ENCODE measurements at places on chromosomes 4 and X.

- no peak for DNase-seq
These were observed 595.1 kb downstream of the STPG2 start for GRCh38 chr4:97548186-97548585.

- DNase-seq = no peak
These were observed 4.7 kb downstream of the SLC25A6 start for GRCh38 chrX:1387141-1387776.

- no peak for DNase-seq
These were observed 73.5 kb upstream of the SRD5A3 start for GRCh38 chr4:55272589-55272988.

DNA sequence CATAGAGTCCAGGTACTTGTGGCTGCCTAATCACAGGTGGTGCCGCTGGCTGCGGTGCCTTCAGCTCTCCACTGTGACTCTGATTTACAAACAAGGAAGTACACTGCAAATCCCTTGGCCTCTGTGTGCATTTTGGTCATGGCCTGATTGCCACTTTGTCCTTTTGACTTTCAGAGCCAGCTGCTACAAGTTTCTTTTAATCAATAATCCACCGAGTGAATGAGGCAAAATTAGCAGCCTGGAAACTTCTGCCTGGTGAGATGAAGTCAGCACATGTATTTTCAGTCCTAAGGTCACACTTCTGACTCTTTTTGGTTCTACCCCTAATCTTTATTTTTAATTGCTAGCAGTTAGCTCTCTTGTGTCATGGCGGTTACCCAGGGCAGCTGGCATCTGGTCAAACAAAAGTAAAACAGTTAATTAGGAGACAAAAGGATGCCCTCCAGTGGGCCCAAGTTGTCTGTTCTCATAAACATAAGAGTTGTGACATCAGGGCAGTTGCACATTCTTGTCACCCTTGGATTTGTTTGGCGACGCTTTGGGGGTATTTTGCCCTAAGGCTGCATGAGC lies 62.3 kb upstream of the LNX1 start:
- no peak for DNase-seq

DNA sequence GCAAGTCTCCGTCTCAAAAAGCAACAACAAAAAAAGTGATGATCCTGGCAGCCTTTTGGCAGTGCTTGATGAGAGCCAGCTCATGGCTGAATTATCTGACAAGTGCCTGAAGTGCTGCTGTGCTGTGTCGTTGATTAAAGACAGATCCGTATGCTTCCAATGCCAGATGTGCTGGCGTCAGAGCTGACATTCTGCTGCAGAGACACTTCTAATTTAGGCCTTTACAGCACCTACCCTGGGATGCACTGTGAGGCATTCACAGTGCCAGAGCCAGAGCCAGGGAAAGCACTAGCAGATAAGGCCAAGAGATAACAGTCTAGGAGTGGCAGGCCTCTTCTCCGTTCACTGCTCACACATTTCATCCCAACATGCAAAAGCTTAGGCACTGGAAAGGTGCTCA lies 995.5 kb downstream of the RAB28 start:
- DNase-seq = peak; percentile 3

DNA sequence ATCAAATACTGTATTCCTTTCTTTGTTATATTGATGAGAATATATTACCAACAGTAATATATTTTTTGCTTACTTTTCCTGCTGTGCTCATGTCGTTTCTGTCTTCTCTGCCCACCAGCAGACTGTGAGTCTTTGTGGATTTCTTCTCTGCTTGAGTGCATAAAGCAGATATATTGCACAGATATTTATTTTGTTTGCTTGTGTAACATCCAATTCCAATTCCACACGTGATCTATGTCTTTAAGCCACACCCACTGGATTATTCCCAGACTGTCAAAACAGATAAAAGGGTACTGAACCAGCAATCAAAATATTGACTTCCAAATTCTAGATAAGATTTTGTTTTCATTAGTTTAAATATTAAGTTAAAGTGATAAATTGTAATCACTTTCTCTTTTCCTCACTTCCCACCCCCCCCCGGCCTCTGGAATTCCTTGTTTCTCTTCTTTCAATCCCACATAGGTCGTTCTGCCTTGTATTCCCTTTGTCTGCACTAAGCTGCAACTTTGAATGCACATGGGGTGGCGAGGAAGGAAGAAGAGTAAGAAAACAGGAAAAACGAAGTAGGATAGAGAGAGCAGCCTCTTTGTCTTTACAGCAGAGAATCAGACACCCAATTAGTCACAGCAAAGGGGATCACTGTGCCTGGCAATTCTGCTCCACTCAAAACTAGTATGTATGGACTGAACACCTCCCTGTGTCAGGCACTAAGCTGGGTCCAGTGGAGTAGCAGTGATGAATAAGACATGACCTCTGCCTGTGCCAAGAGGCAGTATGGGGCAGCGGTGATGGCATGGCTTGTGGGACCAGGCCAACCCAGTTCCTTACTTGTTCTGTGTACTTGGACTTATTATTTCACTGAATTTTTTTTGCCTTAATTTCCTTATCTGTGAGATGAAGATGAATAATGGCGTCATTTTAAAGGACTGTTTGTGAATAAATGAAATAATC lies at the start of gene ADH1B:
Gene ADH1B, minus strand, starts transcription at position 161 of the 951 bp plus-strand sequence. Its CDS starts 70 bp downstream, at position 91.
- no peak for DNase-seq

DNA sequence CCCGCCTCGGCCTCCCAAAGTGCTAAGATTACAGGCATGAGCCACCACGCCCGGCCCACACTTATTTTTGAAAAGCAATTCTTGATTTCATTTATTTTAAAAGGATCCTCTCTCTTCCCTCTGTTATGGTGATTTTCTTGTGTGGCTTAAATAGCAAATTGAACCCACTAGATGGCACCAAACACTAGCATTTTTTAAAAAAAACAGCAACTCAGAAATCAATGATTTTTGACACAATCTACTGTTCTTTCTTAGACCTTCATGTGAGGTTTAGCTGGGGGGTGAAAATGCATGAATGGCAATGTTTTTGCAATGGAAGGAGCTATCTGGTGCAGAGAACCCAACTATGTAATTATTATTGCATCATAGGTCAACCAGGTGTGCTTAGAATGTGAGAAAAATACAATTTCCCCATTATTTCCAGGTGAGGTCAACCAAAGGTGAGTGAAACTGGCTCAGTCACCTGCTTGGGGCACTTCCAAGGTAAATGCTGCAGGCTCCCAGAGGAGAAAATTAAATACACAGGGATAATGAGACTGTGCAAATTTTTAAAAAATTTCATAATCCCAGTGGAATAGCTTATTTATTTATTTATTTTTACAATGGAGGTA lies 226.7 kb upstream of the PRKX start:
- no peak for DNase-seq

DNA sequence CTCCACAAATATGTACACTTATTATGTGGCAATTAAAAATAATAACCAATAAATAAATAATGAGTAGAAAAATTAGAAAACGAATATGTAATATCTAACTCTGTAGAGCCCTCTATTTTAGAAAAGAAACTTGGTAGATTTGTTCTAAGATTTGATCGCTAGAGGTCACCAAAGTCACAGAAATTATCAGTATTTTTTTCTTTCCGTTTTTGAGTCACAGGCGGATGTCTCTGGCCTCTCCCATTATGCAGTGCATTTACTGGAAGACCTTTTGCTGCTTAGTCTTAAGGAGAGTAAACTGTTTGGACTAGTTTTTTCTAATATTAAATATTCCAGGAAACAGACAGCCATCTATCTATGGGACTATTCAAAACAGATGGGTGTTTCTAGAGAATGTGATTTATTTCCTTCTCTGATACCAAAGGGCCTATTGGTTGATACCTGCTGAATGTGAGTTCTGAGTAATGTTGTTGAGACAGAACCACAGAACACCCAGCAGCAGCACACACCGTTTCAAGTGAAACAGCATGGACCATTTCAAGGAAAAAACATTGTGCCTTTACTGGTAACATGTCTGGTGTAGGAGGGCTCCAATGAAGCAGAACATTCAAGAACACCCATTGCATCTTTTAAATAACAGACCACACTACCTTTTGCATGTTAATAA lies 34.0 kb upstream of the GYPA start:
- DNase-seq = no peak

DNA sequence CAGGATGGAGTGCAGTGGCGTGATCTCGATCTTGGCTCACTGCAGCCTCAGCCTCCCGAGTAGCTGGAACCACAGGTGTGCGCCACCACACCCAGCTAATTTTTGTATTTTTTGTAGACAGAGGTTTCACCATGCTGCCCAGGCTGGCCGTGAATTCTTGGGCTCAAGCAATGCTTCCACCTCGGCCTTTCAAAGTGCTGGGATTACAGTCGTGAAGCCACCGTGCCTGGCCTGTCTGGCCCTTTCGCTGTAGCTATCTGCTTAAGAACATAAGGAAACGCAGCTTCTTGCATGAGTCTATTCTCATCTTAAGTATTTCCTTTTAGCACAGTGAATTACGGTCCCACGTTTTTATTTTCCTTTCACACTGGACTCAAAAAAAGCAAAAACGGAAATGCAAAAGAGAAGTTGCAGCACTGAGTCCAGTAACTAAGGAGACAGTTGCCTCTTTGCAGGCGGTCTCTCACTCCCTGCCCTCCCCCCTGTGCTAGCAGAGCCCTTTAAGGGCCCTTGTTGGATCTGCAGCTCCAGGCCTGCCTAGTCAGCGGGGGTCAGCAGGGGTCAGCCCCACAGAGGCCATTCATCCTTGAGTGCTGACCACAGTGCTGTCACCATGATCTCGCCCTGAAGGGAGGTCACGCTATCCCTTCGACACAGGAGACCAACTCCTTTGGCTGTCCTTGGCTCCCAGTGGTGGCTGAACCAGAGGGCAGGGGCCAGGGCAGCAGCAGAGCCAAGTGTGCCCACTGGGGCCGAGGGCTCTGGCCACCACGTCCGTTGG lies 21.8 kb upstream of the TBC1D14 start:
- no peak for DNase-seq

DNA sequence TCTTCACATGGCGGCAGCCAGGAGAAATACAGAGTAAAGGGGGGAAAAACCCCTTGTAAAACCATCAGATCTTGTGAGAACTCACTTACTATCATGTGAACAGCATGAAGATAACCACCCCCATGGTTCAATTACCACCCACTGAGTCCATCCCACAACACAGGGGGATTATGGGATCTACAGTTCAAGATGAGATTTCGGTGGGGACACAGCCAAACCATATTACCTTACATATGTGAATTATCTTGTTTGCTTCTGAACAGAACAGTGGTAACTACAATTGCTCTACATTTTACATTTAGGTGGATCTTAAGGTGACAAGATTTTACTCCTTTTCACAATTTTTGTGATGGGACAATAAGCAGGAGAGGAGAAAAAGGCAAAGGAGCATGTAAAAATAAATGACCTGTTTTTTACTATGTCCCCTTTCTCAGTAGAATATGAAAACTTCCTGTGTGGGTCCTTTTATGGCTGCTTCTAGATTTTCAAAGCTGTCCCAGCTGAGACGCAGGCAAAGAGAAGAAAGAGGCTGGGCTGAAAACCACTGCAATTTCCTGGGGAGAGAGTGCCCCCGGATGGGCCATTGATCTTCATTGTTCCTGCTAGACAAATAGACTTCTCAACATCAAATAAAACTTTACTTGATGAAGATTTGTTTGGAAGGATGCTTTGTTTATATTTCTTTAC lies 45.9 kb upstream of the PGM2 start:
- DNase-seq = no peak

GRCh38 chrX:69995362-69996112 lies 54.2 kb downstream of the AWAT2 start:
- no peak for DNase-seq

DNA sequence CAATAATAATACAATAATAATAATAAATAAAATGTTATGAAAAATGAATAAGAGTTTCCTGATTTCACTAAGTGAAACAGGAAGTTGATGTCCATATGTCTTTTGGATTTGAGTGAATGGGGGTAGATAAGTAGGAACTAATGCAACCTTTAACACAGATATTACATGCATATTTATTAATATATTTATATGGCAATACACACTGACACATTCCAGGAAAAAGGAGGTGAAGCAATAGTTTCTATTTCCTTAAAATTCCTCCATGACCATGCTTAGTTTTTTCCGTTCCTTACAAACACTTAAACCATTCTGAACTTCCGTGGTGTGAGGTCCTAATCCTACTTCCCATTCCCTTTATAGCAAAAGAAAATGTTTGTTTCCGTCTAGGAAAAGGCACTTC lies 48.3 kb downstream of the ATXN3L start:
- no peak for DNase-seq

DNA sequence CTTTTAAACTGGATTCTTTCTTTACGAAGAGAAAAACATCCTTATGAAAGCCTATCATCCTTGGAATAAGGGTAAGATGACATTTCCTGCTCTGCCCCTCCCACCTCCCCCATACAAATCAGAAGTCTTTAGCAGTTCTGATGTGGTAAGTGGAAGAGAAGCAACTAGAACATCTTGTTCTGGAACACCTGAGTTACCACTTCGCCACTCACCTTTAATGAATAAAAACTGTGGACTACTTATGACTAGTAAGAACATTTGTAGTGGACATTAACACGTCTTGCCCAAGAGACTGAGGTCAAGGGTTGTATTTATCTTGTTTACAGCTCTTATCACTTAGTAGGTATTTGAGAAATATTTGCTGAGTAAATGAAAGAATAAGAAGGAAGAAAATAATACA lies 4.3 kb downstream of the XKRX start:
- no peak for DNase-seq

GRCh38 chr4:13989501-13989900 lies 362.0 kb upstream of the BOD1L1 start:
- DNase-seq = no peak

- no peak for DNase-seq
These were observed 165.6 kb downstream of the ATP10D start for GRCh38 chr4:47650584-47651130.

GRCh38 chr4:104905065-104905464 lies 241.6 kb upstream of the TET2 start:
- no peak for DNase-seq

DNA sequence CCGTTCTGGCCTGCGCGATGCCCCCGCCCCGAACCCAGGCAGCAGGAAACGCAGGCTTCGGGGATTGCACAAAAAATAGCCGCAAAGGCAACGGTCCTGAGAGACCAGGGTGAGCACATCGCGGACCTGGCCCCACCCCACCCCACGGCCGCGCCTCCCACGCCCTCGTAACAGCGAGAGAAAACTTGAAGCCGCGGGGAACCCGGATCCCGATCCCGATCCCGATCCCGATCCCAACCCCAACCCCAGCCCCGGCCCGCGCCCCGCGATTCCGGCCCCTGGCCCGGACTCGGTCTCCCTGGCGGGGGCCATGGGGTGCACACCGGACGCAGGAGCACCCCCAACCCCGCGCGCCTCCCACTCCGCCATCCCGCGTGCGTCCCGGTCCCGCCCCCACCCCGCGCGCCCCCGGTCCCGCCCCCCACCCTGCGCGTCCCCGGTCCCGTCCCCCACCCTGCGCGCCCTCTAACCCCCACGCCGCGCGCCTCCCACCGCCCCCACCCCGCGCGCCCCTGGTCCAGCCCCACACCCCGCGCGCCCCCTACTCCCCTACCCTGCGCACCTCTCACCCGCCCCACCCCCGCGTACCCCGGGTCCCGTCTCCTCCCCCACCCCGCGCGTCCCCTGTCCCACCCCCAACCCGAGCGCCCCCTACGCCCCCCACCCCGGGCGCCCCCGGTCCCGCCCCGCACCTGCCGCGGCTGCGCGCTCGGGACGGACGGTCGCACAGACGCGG lies 29.0 kb downstream of the NOP14 start:
- DNase-seq = no peak

Data from dorsolateral prefrontal cortex (tissue), 122 donors.